B cell (primary cell): ENCODE measurements at places on chromosomes 1 and 21. TPM values are rescaled to one million over a fixed set of nuclear protein-coding genes. Genes with fewer than 3 reads are reported as not detected.

GRCh38 chr1:6438047-6438525 lies 13.5 kb downstream of the ESPN start:
- peak; percentile 80 for DNase-seq

DNA sequence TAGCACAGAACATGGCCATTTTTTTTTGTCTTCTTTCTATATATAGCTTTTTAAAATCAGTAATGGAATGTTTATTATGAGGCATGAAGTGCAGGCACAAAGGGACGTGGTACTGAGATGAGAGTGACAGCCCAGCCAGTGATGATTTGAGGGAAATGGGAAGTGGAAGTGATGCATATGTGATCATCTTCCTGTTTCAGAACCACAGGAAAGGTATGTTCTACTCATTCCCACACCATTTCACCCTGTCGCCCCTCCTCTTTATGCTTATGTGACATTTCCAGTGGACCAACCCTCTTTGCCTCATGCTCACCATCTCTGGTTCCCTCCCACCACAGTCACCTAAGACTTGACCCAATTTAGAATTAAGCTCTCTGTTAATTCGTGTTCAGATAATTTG lies 24.3 kb downstream of the PTGS2 start:
- no peak for DNase-seq

- DNase-seq = no peak
These were observed 172.0 kb downstream of the LRRC40 start for GRCh38 chr1:70033266-70033873.

TAS1R2 gene
- not detected in 2 replicates for total RNA-seq

RPL11 gene
- 1,439 and 1,539 TPM in 2 replicates for total RNA-seq
